ENCODE measurements at places on chromosomes 3 and 15.

- no peak for DNase-seq
Measured at GRCh38 chr3:63900459-63900858, 11.7 kb downstream of the SCAANT1 start.

GRCh38 chr15:41443275-41443674, 26.4 kb downstream of the RTF1 start:
- DNase-seq = no peak

GRCh38 chr15:87711026-87711425, 545.5 kb downstream of the NTRK3 start:
- no peak for DNase-seq

DNA sequence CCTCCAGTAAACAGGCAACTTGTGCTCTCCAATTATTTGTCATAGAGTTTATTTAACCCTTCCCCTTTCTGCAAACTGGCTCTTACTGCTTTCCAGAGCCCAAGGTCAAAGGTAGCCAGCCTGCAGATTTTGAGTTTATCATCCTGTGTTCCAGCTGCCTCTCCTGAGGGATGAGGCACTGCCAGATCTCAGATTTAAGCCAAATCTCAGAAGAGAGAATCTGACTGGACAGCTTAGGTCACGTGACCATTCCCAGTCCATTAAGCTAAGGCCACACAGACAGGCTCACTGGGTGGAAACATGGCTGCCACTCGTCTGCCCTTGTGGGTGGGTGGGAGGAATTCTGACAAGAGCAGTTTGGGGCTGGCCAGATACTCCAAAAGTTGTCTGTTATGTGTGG, 8.6 kb upstream of the SIAH2 start:
- DNase-seq = no peak

DNA sequence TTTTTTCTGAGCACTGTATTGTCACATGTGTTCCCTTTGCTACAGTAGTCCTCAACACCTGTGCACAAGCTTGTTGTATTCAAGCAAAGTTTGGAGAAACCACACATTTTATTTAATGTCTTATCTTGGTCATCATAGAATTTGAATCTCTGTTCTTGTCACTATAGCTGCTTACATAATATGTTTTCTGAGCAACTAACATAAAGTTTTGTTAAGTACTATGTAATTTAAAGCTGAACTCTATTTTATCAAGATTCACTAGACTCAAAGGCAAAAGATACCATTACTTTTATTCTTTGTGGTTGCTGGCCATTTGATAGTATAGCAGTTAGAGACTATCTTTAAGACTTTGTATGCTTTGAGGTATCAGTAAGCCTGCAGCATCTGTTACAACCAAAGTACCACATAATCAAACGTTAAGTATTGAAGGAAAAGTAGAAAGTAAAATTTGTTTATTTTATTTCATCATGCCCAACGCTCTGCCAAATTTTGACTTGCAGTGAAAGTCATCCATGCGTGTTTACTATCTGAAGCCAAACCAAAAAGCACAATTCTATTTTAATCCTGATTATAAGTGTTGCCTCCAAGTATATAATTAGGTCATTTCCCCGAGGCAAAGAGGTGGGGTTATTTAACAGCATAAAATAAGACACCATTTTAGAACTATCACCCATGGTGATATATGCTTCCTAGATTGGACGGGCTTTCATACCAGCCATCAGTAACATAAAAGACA, 10.3 kb upstream of the ABHD10 start:
- no peak for DNase-seq

GRCh38 chr3:126456766-126457388, 18.8 kb downstream of the ZXDC start:
- no peak for DNase-seq

Measured in hypothalamus (tissue), 51 donors.